ENCODE measurements at places on chromosomes 16 and 17. TPM values are rescaled to one million over a fixed set of nuclear protein-coding genes. Genes with fewer than 3 reads are reported as not detected.

Gene APOH
- total RNA-seq: not detected

Gene LUC7L
- 36.7 TPM for total RNA-seq

Gene DLG4
- 10.4 TPM for total RNA-seq

Gene TMIGD1
- not detected for total RNA-seq

Gene CDT1
- 17.0 TPM for total RNA-seq

Gene TBC1D3H
- not detected for total RNA-seq

All from epithelial cell of umbilical artery (primary cell).